ENCODE measurements at places on chromosomes 2 and 18.

DNA sequence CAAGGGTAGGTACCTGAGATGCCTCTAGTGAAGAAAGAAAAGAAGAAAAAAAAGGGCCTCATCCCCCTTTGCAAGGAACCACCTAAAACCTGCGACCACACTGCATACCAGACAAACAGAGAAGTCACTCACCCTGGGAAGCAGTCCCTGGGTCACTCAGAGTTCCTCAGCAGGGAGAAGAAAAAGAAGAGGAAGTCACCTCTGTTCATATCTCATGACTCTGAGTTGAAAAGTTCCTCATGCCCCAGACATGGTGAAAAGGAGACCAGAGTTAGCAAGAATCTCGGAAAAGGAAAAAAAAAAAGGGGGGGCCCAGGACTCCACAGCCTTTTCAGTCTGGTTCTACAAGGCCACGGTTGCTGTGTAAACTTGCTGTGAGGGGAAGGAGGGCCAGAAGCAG, 478.4 kb upstream of the NRXN1 start:
- no peak for DNase-seq

DNA sequence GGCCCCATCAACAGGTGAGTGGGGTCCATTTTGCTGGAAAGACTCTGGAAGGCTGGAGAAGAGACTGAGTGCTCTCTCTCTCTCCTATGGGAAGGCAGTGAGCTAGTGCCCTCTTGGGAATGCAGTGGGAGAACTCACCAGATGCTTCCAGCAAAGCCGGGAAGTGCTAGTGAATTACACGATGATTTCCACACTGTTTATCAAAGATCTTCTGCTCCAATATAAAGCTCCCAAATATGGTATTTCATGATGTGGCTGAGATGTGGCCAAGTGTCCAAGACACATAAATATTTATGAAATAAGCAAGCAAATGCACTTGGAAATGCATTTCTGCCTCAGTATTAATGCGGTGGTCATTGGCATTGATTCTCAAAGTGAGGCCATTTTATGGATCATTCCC, 135.9 kb downstream of the VAPA start:
- no peak for DNase-seq

DNA sequence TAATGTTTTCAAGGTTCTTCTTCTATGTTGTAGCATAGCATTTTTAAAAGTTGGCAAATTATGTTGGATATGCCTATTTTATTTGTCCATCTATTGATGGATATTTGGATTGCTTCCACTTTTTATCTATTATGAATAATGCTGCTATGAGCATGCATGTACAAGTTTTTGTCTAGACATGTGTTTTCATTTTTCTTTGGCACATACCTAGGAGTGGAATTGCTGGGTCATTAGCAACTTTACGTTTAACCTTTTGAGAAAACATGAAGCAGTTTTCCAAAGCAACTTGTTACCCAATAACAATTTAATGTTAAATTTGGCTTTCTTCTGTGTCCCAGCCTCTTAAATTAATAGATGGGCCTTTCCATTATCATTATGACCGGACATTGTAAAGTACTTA, 30.3 kb downstream of the DNAH6 start:
- no peak for DNase-seq

- DNase-seq = no peak
These were observed 36.1 kb downstream of the SPIRE1 start for GRCh38 chr18:12621742-12622306.

DNA sequence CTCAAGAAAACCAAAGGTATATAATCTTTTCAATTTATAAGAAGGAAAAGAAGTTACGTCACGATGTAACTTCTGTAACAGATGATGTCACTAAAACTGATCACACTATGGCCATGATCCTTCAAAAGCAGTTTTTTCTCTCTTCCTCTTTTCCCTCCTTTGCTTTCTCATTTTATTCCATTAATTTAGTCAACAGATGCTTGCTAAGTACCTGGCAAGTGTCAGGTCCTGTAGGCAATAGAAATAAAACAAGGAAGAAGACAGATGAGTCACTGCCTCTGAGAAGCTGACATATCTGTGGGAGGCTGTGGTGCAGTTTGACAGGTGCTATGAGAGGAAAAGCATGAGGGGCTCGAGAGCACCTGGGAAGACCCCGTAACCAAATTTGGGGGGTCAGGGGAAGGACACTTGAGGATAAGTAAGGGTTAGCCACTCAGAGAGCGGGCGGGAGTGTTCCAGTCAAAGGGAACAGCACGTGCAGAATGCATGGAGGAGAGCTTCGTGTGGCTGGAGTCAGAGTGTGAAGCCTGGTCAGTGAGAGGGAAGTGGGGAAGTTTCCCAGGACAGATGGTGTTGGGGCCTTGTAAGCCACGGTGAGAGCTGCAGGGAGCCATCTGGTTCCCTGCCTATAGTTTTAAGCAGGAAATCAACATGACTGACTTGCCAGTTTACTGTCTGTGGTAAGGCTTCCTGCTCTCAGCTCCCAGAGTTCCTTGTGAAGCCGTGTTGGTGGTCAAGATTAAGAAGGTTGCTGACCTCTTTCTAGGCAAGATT, 198.8 kb upstream of the FOSL2 start:
- DNase-seq = no peak

GRCh38 chr2:168614172-168615018, 158.3 kb downstream of the CERS6 start:
- peak; percentile 23 for DNase-seq

GRCh38 chr2:106054880-106055655, 139.0 kb downstream of the UXS1 start:
- no peak for DNase-seq

DNA sequence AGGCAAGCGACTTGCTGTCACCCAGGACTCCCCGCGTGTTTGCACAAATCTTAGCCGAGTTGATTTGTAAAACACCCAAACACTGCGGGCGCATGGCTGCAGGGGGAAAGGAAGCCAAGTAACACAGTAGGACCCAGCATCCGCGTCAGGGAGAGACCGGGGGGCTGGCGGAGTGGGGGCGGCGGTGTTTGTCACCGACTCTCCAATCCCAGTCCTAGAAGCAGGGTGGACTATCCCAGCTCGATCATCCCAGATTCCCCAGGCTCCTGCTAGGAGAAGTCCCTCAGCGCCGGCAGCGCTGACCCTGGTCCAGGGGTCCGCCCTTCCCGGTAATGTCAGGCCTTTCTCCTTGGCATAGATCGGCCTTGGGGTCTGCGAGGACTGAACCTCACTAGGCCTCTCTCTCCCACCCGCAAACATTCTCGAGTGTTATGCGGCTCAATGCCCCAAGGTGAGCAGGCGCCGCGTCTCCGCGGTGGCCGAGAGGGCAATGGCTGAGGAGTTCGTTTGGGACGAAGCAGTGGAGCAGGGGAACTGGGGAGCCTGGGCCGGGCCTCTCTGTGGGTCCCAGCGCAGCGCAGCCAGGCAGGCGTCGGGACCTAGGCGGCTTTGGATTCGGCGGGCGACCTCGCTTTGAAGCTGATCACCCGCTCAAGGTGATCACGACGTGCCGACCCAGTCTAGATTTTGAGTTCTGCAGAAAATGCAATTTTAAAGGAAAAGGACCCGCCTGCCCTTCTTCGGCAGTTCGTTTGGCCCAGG, 1.5 kb upstream of the GDF7 start:
- no peak for DNase-seq

GRCh38 chr2:197191177-197191939, 119.2 kb downstream of the ANKRD44 start:
- DNase-seq = no peak

DNA sequence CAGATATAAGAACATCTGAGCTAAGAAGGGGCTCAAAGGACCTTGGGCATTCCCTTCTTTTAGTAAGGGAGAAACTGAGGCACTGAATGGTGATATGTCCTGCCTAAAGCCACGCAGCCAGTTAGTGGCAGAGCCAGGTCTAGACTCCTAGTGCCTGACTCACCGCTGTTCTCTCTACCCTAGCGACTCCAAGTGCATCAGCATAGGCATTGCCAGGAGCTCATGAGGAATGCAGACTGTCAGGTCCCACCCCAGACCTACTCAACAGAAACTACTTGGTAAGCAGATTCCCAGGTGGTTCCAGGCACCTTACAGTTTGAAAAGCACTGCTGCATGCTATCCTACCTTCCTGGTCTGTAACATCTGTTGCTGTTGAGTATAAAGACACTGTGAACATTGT, 158.9 kb downstream of the MSH2 start:
- no peak for DNase-seq

DNA sequence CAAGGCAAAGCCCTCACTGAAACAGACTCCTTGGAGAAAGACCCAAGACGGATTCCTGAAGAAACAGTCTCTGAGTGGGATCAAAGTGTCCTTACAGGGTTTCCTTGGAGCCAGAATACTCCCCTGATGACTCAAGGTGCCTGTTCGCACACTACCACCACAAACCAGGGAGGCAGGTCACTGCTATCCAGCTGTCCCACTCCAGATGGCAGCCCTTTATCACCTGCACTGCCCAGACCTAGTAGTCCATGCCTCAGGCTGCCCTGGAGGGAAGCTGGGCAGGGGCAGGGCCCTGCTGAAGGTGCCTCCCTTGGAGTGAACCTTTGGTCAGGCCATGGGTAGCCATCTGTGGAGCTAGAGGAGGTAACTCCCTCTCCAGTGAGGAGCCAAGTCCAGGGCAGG, 34.1 kb downstream of the TRABD2A start:
- no peak for DNase-seq

- DNase-seq = no peak
These were observed 218.9 kb downstream of the CYRIA start for GRCh38 chr2:16446706-16447105.

- DNase-seq = no peak
These were observed 858 bp upstream of the RTP5 start for GRCh38 chr2:241868661-241869081.

GRCh38 chr18:70044632-70045031, 97.0 kb upstream of the CD226 start:
- no peak for DNase-seq

DNA sequence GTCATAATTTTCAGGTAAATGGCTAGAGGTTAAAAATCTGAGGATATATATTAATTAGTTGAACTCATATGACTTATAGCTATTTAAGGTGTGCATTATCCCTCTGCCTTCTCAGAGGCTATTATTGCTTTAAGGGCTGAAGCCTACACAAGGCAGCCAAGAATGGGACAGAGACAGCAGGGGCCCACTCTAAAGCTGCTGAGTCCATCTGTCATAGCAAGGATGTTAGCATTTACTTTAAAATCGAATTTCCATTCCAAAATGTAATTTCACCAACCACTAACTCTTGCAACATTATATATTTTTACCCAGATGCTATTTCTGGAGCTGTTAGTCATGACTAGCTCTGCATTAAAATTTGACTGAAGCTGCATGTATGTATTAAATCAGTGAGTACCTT, 236.3 kb upstream of the FSIP2 start:
- DNase-seq = no peak

GRCh38 chr18:5058768-5059695, 138.0 kb downstream of the AKAIN1 start:
- DNase-seq = peak; percentile 19

- DNase-seq = no peak
These were observed 5.4 kb downstream of the IRS1 start for GRCh38 chr2:226794196-226794661.

- no peak for DNase-seq
These were observed 849 bp upstream of the VRK2 start for GRCh38 chr2:58045580-58046334.

DNA sequence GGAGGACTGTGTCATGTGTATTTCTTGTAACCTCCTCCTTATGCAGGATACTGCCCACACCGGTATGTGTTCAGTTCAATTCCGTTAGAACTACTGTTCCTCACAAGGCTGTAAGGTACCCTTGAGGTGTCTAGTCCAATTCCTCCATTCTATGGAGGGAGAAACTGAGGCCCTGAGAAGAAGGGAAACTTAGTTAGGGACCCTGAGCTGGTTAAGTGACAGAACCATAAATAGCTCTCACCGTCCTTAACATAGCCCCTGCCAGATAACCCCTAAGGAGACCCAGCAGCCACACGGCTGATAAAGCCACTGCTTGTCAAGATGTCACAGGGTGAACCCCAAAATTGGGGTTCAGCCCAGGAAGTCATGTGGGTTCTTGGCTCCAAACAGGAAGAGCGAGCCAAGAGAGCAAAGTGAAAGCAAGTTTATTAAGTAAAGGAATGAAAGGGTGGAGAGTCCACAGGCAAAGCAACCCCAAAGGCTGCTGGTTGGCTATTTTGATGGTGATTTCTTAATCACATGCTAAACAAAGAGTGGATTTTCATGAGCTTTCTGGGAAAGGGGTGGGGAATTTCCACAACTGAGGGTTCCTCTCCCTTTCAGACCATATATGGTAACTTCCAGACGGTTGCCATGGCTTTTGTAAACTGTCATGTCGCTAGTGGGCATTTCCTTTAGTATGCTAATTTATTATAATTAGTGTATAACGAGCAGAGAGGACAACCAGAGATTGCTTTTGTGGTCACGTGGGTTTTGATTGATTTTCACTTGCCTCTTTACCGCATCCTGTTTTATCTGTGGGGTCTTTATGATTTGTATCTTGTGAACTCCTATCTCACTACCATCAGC, 83.4 kb upstream of the RTN4 start:
- DNase-seq = peak; percentile 25

DNA sequence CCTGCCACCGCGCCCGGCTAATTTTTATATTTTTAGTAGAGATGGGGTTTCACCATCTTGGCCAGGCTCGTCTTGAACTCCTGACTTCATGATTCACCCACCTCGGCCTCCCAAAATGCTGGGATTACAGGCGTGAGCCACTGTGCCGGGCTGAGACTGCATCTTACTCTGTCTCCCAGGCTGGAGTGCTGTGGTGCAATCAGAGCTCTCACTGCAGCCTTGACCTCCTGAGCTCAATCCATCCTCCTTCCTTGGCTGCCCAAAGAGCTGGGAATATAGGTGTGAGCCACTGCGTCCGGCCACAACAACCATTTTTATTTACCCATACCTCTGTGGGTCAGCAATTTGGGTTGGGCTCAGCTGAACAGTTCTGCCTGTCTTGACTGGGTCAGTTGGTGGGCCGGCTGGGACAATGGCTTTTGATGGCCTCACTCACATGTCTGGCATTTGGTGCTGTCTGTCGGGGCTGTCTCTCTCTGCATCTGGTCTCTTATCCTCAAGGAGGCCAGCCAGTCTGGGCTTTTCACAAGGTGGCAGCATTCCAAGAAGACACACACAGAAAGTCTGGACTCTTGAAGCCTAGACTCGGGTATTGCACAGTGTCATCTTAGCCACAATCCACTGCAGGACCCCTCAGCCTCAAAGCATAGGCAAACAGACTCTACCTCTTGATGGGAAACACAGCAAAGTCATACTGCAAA, 116.8 kb upstream of the GATA6 start:
- DNase-seq = no peak

DNA sequence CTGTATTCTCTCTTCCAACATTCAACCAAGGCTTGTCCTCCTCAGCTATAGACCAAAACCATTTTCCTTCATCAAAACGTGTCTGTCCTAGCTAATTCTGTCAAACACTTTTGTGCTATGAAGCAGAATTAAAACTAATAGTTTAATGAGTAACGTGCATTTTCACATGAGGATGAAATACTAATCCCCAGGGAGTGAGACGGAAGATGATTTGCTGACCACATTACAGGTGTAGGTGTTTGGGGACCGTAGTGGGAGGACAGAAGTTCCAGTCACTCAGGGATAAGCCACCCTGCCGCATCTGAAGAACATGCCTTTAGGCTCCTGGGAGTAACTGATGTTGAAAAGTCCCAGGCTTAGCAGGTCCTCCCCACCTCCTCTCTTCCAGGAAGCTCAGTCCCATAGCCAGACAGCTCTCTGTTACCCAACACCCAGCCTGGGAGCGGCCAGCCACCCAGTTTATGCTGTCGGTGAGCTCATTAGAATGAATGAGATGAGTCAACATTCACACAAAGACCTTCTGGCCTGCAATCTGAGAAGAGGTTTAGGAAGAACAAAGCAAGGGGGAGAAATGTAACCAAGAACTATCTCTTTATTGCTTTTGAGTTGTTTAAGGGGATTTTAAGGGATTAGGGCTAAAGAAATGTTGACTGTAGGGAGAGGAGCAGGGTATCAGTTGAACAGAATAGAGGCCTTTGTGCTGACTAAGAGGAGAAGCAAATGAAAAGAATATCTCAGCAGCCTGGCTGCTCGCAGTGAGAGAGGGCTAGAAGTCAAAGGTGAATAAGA, 122.5 kb downstream of the FOXI3 start:
- no peak for DNase-seq
